ENCODE measurements at places on chromosomes 11 and 22. TPM values are rescaled to one million over a fixed set of nuclear protein-coding genes. Genes with fewer than 3 reads are reported as not detected.

Gene MS4A1
- not detected for total RNA-seq

GRCh38 chr22:18947905-18948304, 11.8 kb upstream of the PRODH start:
- H3K27ac ChIP-seq: no peak overlapping the region
- H3K4me1 ChIP-seq: no peaks in the 10 kb centered on the region
- H3K4me3 ChIP-seq: no peak overlapping the region

- no peak overlapping the region for H3K4me3 ChIP-seq
- H3K27me3 ChIP-seq: peaks cover 24% of the 10 kb centered on the region
- H3K27ac ChIP-seq: no peak overlapping the region
These were observed 66.7 kb downstream of the DSCAML1 start for GRCh38 chr11:117730208-117730800.

GRCh38 chr11:1299621-1300020, 9.8 kb downstream of the TOLLIP start:
- H3K27me3 ChIP-seq: 0 out of 2 replicates have a peak, but pooled peaks cover 1% of the 10 kb centered on the region
- no peak for DNase-seq
- no peaks in the 10 kb centered on the region for H3K4me1 ChIP-seq
- H3K4me3 ChIP-seq: no peak overlapping the region

- H3K4me3 ChIP-seq: no peak overlapping the region
- no peaks in the 10 kb centered on the region for H3K4me1 ChIP-seq
- DNase-seq: no peak
- no peaks in the 10 kb centered on the region for H3K27me3 ChIP-seq
- peaks cover 40% of the 10 kb centered on the region for H3K36me3 ChIP-seq
These were observed 27.5 kb upstream of the HIKESHI start for GRCh38 chr11:86274503-86274902.

DNA sequence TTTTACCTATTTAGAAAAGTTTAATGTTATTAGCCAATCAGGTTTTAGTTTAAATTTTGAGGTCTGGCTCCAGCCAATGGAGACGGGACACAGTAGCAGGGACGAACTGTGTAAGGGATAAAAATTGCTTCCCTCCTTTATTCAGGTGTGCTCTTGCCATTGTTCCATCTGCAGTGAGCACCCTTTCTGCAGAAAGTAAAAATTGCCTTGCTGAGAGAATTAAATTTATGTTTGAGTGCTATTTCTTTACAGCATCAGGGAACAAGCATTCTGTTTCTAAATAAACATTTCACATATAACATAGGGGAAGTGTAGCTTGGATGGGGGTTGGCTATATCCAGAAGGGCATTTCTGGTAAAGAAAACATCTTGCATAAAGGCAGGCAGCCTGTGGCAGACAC, 36.4 kb upstream of the ZNRF3 start:
- H3K36me3 ChIP-seq: peaks cover 9% of the 10 kb centered on the region
- H3K27me3 ChIP-seq: peaks cover 2% of the 10 kb centered on the region
- H3K4me3 ChIP-seq: no peak overlapping the region
- H3K4me1 ChIP-seq: no peaks in the 10 kb centered on the region
- no peak for DNase-seq
- H3K27ac ChIP-seq: no peak overlapping the region

GRCh38 chr11:465896-466530, 15.9 kb downstream of the PTDSS2 start:
- DNase-seq: no peak
- H3K27ac ChIP-seq: no peak overlapping the region
- H3K4me1 ChIP-seq: peaks cover 20% of the 10 kb centered on the region
- H3K36me3 ChIP-seq: no peaks in the 10 kb centered on the region
- no peak overlapping the region for H3K4me3 ChIP-seq

DNA sequence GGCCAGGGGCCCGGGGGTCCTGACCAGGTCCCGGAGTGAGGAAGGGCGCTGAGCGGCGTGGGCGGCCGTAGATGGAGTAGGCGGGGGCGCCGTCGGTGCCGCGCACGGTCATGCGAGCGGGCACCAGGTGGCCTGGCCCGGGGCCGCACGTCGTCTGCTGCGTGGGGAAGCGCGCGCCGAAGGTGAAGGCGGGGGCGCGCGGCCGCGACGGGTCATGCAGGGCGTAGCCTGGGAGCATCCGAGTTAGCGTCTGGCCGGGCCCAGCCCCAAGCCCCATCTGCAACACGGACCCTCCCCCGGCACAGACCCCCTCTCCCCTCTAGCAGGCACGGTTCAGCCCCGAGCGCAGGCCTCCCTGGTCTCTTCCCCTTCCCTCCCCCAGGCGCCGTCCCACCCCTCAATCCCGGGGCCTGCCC, 1.7 kb upstream of the TYMP start:
- peaks cover 9% of the 10 kb centered on the region for H3K4me1 ChIP-seq
- H3K4me3 ChIP-seq: peak overlapping the region; percentile 65
- no peaks in the 10 kb centered on the region for H3K36me3 ChIP-seq
- no peak for DNase-seq
- peaks cover 18% of the 10 kb centered on the region for H3K27me3 ChIP-seq

DNA sequence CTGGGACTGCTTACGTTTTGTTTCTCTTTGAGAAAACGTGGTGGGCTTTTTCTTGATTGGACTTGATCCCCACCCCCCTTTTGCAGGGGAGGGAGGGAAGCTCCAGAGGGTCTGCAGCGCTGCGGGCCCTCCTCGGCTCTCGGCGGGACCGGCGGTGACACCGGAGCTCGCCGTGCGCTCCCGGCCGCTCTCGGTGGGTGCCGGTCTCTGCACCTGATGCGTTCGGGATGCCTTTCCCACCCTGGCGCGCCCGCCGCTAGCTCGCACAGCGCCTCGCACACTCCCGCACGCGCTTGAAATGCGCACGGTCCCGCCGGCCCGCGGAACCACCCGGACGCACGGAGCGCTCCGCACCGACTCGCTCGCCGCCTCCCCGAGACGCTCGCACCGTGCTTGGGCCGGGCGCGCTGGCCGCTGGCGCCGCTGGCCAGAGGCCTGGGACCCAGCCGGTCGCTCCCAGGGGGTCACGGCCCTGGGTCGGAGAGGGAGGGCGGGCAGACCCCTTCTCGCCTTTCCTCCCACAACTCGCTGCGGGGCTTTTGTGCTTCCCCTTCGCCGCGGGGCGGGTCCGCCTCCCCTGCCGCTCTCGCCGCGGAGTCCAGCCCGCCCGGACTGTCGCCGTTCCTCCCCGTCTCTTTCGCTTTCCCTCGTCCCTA, 1.0 kb downstream of the ZBTB16 start:
- H3K4me3 ChIP-seq: peak overlapping the region; percentile 77
- H3K36me3 ChIP-seq: no peaks in the 10 kb centered on the region
- no peak overlapping the region for H3K27ac ChIP-seq

GRCh38 chr11:117094776-117095175, 3.5 kb downstream of the SIK3 start:
- H3K27ac ChIP-seq: no peak overlapping the region
- DNase-seq: no peak
- H3K4me3 ChIP-seq: no peak overlapping the region
- H3K4me1 ChIP-seq: peaks cover 55% of the 10 kb centered on the region

Data from HFFc6 (cell line).